ENCODE measurements at places on chromosomes 7 and 10.

DNA sequence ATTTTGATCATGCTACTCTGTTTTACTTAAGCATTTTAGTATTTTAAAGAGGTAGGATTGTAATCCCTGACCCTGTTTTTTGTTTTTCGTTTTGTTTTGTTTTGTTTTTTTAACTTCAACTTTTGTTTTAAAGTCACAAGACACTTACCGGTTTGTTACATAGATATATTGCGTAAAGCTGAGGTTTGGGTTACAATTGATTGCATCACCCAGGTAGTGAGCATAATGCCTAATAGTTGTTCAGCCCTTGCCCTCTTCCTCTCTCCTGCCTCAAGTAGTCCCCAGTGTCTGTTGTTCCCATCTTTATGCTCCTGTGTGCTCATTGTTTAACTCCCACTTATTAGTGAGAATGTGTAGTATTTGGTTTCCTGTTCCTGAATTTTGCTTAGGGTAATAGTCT, 93.1 kb upstream of the TEX47 start:
- DNase-seq, result peak; percentile 52

GRCh38 chr7:54679490-54679817, 79.6 kb downstream of the SEC61G start:
- no peak for DNase-seq

- no peak for DNase-seq
Measured at GRCh38 chr10:106551501-106552062, 612.9 kb downstream of the SORCS1 start.

DNA sequence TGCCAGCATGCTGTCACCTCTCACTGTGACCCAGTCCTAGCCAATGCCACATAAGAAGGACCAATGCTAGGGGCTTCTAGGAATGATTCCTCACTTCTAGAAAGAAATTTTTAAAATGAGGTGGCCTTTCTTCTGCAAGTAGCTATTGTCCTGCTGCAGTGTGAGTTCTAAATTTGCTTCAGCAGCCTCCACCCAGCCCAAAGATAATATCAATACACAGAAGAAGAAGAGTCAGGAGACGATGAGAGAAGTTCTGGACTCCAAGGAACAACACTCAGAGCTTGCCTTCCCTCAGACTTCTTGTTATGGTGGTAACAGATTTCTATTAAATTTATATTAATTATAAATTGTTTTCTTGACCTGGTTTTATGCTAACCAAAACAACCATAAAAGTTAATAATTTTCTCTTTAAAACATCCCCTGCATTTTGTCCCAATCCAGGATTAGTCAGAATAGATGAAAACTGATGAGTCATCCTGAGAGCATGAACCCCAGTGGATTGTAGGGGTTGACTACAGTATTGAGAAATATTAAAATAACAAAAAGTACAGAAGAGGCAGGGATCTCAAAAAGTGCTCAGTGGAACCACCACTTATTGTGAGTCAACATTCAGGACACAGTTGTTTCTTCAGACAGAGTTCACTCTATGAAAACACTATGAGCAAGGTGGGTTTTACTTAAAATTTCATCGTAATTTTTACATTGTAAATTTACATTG, 29.6 kb upstream of the AKR1C2 start:
- peak; percentile 88 for DNase-seq

DNA sequence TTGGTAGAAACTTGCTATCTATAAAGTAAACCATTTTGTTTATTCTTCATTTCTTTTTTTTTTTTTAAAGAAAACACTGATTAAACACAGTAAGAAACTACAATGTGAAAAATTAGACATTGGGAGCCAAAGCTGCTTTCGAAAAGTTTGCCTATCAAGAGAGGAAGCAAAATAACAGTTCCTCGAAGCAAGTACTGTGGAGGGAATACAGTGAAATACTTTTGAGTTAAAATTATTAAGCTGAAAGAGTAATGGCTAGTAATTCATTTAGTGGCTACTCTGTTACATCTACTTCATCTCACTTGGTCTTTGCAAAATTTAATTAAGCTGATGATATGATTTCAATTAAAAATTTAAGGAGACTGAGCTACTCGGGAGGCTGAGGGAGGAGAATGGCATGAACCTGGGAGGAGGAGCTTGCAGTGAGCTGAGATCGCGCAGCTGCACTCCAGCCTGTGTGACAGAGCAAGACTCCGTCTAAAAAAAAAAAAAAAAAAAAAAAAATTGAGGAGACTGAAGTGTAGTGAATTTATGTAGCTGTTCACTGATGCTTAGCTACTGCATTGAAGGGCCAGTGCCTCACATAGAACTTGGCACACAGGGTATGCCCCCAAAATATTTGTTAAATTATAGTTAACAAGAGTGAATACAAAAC, 982.1 kb upstream of the MBL2 start:
- no peak for DNase-seq

- no peak for DNase-seq
Measured at GRCh38 chr10:78914502-78915189, 154.1 kb upstream of the ZMIZ1 start.

GRCh38 chr7:77907281-77907680, 108.7 kb downstream of the PHTF2 start:
- no peak for DNase-seq

DNA sequence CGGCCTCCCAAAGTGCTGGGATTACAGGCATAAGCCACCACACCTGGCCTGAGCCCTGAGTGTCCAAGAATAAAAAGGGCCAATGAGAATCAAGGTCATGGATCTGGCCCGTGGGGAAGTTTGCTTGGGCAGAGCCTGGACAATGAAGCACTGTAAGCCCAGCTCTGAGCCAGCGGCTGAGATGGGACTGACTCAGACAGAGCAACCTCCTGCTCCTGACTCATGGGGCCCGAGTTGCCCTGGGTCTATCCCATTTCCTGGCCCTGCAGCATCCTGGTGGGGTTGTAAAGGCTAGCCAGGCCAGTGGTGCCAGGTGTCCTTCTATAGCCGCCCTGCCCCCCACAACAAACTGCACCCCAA, 5.2 kb upstream of the MYH16 start:
- peak; percentile 97 for DNase-seq

DNA sequence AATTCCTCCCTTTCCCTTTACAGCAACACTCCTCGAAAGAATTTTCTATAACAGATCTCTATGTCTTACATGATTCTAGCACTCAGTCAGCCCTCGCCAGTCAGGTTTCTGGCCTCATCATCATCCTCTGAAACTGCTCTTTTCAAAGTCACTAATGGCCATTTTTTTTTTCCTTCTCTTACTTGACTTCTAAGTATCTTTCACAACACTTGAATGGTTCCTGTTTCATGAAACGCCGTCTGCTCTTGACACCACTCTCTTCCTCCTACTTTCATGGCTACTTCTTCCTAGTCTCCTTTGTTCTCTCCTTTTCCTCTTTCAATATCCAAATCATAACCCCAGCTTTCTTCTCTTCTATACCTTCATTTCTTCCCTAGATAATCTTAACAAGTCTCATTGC, 100.5 kb upstream of the NRP1 start:
- DNase-seq, result no peak

DNA sequence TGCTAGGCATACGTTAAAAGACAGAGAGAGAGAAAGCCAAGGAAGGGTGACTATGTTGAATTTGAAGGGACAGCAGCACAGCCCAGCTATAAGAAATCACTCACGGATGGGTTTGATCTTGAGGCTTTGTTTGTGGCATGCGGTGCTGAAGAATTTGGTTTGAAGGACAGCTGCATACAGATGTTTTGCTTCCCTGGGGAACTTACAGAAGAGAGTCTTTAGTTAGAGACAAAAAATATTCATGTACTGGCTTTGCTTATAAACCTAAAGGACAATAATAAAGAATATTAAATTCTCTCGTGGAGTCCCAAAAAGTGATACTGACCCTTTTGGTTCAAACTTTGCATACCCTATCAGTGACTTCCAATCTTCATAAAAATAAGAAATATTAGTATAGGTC, 491.4 kb downstream of the NEBL start:
- no peak for DNase-seq

- peak; percentile 74 for DNase-seq
Measured at GRCh38 chr7:46559194-46559832, 638.2 kb upstream of the IGFBP3 start.

DNA sequence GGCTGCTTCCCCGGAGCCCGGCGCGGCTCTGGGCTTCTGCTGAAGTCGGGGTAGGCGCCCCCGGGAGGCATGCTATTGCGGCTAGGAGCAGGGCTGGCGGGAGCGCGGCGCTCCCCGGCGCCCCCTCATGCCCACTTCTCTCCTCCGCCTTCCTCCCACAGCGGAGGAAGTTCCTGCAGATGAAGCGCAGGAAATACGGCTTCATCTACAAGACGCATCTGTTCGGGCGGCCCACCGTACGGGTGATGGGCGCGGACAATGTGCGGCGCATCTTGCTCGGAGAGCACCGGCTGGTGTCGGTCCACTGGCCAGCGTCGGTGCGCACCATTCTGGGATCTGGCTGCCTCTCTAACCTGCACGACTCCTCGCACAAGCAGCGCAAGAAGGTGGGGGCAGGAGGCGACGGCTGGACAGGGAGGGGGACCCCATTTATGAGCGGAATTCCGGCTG, 479 bp downstream of the CYP26A1 start:
- DNase-seq, result no peak

DNA sequence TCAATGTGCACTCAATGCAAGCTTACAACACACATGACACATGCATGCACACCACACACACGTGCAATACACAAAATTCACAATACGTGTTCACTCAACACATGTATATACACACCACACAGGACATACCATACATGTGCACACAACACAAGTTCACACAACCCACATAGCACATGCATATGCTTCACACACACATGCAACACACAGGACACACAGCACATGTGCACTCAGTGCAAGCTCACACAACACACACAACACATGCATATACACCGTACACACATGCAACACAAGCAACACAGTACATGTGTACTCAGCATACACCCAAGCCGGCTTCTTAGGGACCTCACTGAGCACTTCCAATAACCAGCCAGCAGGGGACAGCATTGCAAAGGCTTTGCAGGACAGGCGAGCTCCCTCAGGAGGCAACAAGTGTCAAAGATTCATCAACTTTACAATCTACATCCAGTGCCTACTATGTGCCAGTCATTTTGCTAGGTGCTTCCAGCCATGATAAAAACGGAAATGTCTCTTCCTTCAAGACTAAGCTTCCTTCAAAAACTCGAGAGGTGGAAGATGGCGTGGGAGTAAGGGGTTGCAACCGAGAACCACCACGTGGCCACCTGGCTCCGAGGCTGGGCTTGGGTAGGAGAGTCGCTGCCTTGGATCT, 61.1 kb downstream of the JCAD start:
- DNase-seq, result peak; percentile 79
